ENCODE measurements at places on chromosomes 5 and 9. TPM values are rescaled to one million over a fixed set of nuclear protein-coding genes. Genes with fewer than 3 reads are reported as not detected.
A peak's percentile ranks its signal among the peaks of the same experiment; 100 is the strongest.

- H3K27ac ChIP-seq = no peak overlapping the region
- no peaks in the 10 kb centered on the region for H3K36me3 ChIP-seq
- H3K4me3 ChIP-seq = no peak overlapping the region
These were observed 69.7 kb downstream of the SVEP1 start for GRCh38 chr9:110509792-110510191.

- H3K27me3 ChIP-seq = no peaks in the 10 kb centered on the region
- no peak overlapping the region for H3K4me3 ChIP-seq
- no peaks in the 10 kb centered on the region for H3K4me1 ChIP-seq
- H3K36me3 ChIP-seq = peaks cover 15% of the 10 kb centered on the region
- H3K27ac ChIP-seq = no peak overlapping the region
These were observed 25.6 kb downstream of the CEP78 start for GRCh38 chr9:78261403-78262001.

DNA sequence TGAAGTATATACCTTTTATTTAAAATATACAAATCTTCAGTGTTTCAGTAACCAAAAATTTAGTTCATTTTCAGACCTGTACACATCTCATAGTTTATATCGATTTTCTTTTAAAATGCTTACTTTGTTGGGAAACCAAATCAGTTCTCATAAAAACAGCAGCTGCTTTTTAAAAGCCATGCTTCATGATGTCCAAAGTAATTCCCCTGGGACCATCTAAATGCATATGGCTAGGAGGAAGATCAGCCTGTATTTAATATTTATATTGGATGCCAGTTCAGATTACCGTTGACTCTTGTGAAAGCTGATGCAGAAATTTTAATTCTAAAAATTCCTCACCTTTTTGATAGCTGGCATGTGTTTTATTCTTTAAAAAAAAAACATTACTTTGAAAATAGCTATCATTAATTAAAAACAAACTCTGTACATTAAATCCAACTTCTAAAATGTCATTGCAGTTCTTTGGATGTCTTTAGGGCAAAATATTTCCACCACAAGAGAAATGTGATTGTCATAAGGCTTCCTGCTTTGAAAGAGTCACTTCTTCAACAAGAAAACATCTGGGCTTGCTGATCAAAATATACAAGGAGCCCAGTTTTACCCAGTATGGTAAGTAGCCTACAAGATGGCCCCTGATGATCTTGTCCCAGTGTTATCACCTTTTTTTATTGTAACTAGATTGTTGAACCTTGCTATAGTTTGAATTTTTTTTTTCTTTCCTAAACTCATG is 1242.9 kb upstream of the CDH6 start:
- no peak overlapping the region for H3K4me3 ChIP-seq
- H3K4me1 ChIP-seq = no peaks in the 10 kb centered on the region
- H3K27ac ChIP-seq = no peak overlapping the region
- no peaks in the 10 kb centered on the region for H3K36me3 ChIP-seq

- H3K4me1 ChIP-seq = peaks cover 2% of the 10 kb centered on the region
- no peaks in the 10 kb centered on the region for H3K36me3 ChIP-seq
- H3K27me3 ChIP-seq = no peaks in the 10 kb centered on the region
- H3K27ac ChIP-seq = no peak overlapping the region
These were observed 30.0 kb upstream of the FOXB2 start for GRCh38 chr9:76989501-76989900.

- H3K4me1 ChIP-seq = no peaks in the 10 kb centered on the region
- peak; percentile 35 for DNase-seq
- no peaks in the 10 kb centered on the region for H3K27me3 ChIP-seq
- H3K4me3 ChIP-seq = no peak overlapping the region
- no peak overlapping the region for H3K27ac ChIP-seq
These were observed 338.0 kb downstream of the SEMA5A start for GRCh38 chr5:9207817-9208418.

GRCh38 chr5:108382784-108383330 is 959 bp upstream of the FBXL17 start:
- DNase-seq = no peak
- H3K4me3 ChIP-seq = peak overlapping the region; percentile 72
- no peaks in the 10 kb centered on the region for H3K36me3 ChIP-seq
- no peaks in the 10 kb centered on the region for H3K27me3 ChIP-seq
- peak overlapping the region; percentile 89 for H3K27ac ChIP-seq

GRCh38 chr9:113737517-113738271 is 138.4 kb upstream of the ZNF618 start:
- peaks cover 18% of the 10 kb centered on the region for H3K27me3 ChIP-seq
- peak; percentile 22 for DNase-seq
- no peak overlapping the region for H3K4me3 ChIP-seq

- no peaks in the 10 kb centered on the region for H3K4me1 ChIP-seq
- no peak overlapping the region for H3K4me3 ChIP-seq
- no peak overlapping the region for H3K27ac ChIP-seq
- no peaks in the 10 kb centered on the region for H3K36me3 ChIP-seq
- no peak for DNase-seq
These were observed 1498.8 kb downstream of the MAT2B start for GRCh38 chr5:165004175-165004574.

- DNase-seq = no peak
- H3K36me3 ChIP-seq = no peaks in the 10 kb centered on the region
- no peaks in the 10 kb centered on the region for H3K27me3 ChIP-seq
- no peak overlapping the region for H3K4me3 ChIP-seq
These were observed 42.8 kb upstream of the IL6ST start for GRCh38 chr5:56037531-56038010.

- no peaks in the 10 kb centered on the region for H3K36me3 ChIP-seq
- no peak for DNase-seq
- no peaks in the 10 kb centered on the region for H3K4me1 ChIP-seq
- H3K4me3 ChIP-seq = no peak overlapping the region
These were observed 16.7 kb downstream of the FGD3 start for GRCh38 chr9:92963831-92964606.

GRCh38 chr5:149546974-149547373 is 4.3 kb downstream of the CSNK1A1 start:
- H3K27me3 ChIP-seq = no peaks in the 10 kb centered on the region
- DNase-seq = no peak
- H3K36me3 ChIP-seq = peaks cover 24% of the 10 kb centered on the region
- H3K4me1 ChIP-seq = peaks cover 24% of the 10 kb centered on the region

DNA sequence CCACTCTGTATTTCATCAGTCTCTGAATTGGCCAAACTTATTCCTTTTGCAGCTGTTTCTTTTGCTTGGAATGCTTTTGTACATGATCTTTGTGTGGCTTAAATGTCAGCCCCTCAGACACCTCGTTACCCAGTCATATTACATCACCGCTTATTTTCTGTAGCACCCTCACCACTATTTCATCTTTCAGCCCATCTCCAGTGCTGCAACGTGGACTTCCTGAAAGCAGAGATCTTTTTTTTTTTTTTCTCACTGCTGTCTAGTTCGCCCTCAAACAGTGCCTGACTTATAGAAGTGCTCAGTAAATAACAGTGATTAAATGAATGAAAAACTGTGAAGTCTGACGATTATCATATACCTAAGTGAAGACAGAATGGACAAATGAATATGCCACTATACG is 835 bp downstream of the SRA1 start:
- DNase-seq = peak; percentile 53
- peak overlapping the region; percentile 91 for H3K27ac ChIP-seq
- H3K4me1 ChIP-seq = peaks cover 29% of the 10 kb centered on the region

DNA sequence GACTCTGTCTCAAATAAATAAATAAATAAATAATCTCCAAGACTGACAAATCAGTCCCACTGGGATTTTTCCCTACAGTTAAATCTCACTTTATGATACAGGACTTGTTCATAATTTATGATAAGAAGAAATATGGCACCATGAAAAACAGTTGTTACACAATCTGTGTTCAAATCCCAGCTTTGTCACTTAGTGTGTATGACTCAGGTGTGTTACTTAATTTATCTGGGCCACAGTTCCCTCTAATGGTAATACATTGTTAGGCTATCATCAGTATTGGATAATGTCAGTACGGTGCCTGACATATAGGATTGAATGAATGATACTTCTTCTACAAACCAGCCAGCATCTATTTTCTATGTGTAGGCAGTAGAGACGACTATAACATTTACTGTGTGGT is 23.1 kb downstream of the SLC36A3 start:
- H3K27ac ChIP-seq = no peak overlapping the region
- peaks cover 3% of the 10 kb centered on the region for H3K27me3 ChIP-seq
- no peak for DNase-seq
- no peak overlapping the region for H3K4me3 ChIP-seq

DNA sequence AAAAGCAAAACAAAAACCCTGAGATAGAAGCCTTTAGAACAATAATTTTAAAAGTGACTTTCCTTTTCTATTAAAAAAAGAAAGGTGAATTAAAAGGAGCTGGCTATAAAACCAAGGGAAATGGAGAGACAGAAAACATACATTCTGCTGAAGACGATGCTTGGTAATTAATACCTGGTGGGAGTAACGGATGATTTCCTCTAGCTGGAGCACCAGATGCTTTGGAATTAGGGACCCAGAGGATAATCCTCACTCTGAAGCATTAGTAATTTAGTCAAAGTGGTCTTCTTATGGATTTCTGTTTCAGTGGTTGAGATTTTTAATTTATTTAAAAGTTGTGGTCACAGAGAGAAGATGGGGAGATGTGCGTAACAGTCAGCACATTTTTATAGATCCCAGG is 982.5 kb downstream of the TLE4 start:
- H3K27me3 ChIP-seq = no peaks in the 10 kb centered on the region
- H3K4me3 ChIP-seq = no peak overlapping the region
- H3K4me1 ChIP-seq = no peaks in the 10 kb centered on the region
- no peak for DNase-seq
- no peak overlapping the region for H3K27ac ChIP-seq

The MOB3B gene
- 3.9 TPM for total RNA-seq

The ARRDC3 gene
- total RNA-seq = 94.7 TPM

The NMUR2 gene
- total RNA-seq = not detected

The MYMK gene
- total RNA-seq = not detected

The SOX30 gene
- total RNA-seq = 0.14 TPM

The PCDHAC2 gene
- 6.9 TPM for total RNA-seq

The UAP1L1 gene
- 4.7 TPM for total RNA-seq

Measured in astrocyte (in vitro differentiated cells and primary cell).